ENCODE measurements at places on chromosomes 11 and 22. TPM values are rescaled to one million over a fixed set of nuclear protein-coding genes. Genes with fewer than 3 reads are reported as not detected.

DNA sequence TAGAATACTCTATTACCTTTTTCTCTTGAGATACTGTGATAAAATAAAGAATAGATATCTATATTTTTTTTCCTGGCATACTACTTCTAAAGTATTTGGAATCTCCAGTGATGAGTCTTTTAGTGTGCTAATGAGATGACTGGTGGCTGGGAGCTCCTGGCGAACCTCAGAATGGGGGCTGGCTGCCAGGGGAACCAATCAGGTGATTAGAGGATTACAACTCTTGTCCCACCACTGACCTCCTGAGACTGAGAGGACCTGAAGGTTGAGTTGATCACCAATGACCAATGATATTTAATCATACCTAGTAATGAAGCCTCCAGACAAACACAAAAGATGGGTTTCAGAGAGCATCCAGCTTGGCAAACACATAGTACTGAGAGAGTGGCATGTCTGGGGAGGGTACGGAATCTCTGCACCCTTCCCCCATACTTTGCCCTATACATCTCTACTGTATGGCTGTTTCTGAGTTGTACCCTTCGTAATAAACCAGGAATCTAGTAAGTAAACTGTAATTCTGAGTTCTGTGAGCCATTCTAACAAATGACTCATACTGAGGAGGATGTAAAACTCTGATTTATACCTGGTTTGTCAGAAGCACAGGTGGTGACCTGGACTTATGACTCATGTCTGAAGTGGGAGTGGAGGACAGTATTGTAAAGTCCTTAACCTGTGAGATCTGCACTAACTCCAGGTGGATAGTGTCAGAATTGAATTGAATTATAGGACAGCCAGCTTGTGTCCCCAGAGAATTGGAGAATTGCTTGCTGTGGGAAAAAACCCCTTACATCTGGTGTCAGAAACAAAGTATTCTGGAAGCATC lies 325.3 kb upstream of the LRRC4C start:
- H3K4me3 ChIP-seq: no peak overlapping the region
- no peaks in the 10 kb centered on the region for H3K4me1 ChIP-seq
- H3K27ac ChIP-seq: no peak overlapping the region
- no peaks in the 10 kb centered on the region for H3K27me3 ChIP-seq
- DNase-seq: no peak

DNA sequence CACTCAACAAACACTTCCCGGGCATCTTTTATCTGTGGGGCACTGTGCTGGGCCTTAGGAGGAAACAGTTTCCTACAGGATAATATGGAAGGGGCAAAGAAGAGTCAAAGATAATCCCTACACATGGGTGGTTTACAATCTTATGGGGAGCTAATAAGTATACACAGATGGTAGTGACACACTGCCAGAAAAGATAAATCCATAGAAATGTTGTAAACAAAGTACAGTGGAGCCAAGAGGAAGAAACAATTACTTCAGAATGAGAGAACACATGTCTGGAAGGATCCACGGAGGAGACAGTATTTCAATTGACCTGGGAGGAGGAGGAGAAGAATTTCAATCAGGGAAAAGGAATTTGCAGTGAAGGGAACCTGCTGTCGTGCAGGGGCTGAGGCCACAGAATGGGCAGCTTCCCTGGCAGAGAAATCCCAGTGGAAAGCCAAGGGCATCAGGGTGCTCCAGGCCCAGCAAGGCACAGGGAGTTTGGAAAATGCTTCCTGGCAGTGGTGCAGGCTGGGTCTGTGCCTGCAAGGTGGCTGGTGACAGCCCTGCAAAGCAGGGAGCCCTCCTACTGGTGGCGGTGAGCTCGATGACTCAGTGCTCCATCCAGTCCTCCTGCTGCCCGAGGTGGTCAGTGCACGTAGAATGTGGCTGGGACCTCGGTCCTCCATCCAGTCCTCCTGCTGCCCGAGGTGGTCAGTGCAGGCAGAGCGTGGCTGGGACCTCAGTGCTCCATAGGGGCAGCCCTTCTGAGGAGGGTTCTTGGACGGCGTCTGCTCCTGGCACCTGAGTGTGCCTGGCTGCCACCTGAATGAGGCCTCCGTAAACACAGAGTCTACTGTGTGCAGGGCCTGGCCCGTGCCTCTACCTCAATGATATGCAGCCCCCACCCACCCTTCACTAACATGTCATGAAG lies 444.3 kb upstream of the B3GAT1 start:
- peaks cover 18% of the 10 kb centered on the region for H3K27me3 ChIP-seq
- no peaks in the 10 kb centered on the region for H3K4me1 ChIP-seq
- H3K4me3 ChIP-seq: no peak overlapping the region

GRCh38 chr11:32671051-32671450 lies 87.4 kb downstream of the EIF3M start:
- no peak overlapping the region for H3K4me3 ChIP-seq
- DNase-seq: no peak
- H3K36me3 ChIP-seq: no peaks in the 10 kb centered on the region
- peaks cover 14% of the 10 kb centered on the region for H3K27me3 ChIP-seq
- no peaks in the 10 kb centered on the region for H3K4me1 ChIP-seq

GRCh38 chr22:27808451-27809225 lies 7.1 kb upstream of the MN1 start:
- no peak overlapping the region for H3K4me3 ChIP-seq
- no peak overlapping the region for H3K27ac ChIP-seq
- no peak for DNase-seq
- peaks cover 9% of the 10 kb centered on the region for H3K4me1 ChIP-seq
- peaks cover 19% of the 10 kb centered on the region for H3K27me3 ChIP-seq

DNA sequence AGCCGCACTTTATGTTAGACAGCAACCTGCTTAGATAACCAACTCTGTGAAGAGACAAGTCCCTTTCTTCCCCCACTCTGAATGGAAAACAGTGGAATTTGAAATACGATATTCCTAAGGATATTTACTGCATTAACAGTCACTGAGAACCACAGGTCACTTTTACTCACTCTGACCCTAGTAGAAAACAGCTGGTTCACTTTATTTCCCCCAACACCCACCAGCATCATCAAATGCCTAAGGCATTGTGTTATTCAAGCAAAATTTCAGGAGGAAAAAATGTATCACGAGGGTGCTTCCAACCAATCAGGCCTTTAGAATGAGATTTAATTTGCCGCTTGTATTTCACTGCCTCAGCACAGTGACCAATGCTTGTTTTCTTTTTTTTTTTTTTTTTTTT lies 1134.1 kb upstream of the CCDC90B start:
- H3K27ac ChIP-seq: no peak overlapping the region
- no peaks in the 10 kb centered on the region for H3K27me3 ChIP-seq
- no peaks in the 10 kb centered on the region for H3K36me3 ChIP-seq
- H3K4me3 ChIP-seq: no peak overlapping the region

- H3K27ac ChIP-seq: no peak overlapping the region
- DNase-seq: no peak
- no peak overlapping the region for H3K4me3 ChIP-seq
- H3K27me3 ChIP-seq: no peaks in the 10 kb centered on the region
- H3K36me3 ChIP-seq: peaks cover 7% of the 10 kb centered on the region
Observed at GRCh38 chr22:29816128-29816527, 21.9 kb downstream of the ASCC2 start.

OR5I1 gene
- total RNA-seq: not detected

- H3K27ac ChIP-seq: no peak overlapping the region
- H3K4me1 ChIP-seq: no peaks in the 10 kb centered on the region
- H3K36me3 ChIP-seq: no peaks in the 10 kb centered on the region
- no peak for DNase-seq
Observed at GRCh38 chr11:37422511-37422910, 824.5 kb upstream of the RAG2 start.

DNA sequence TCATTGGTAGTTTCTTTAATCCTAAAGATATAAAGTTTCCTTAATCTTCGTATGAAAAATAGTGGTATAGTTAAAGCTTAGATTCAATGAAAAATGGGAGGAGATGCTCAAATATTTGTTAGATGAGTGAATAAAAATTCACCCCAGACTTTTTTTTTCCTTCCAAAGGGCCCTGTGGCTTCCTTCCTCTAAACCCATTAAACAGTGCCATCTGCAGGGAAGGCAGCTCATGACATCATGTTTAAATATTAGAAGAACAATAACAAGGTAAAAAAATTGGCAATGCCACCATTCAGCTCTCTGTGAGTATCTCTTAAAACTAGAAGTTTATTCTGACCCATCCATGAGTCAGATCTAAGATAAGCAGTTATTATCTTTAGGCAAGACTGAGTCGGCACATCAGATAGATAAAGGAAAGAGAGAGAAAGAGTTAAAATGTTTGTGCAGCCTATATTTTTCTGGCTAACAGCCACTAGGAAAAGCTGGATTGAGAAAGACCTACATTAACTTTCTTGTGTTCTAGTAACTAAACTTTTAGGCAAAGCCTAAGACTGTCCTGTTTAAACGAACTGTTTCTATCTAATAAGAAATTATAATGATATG lies 19.1 kb upstream of the OOSP1 start:
- no peaks in the 10 kb centered on the region for H3K4me1 ChIP-seq
- no peak overlapping the region for H3K27ac ChIP-seq
- H3K27me3 ChIP-seq: no peaks in the 10 kb centered on the region

GRCh38 chr22:24410110-24410856 lies 17.1 kb upstream of the ADORA2A start:
- no peaks in the 10 kb centered on the region for H3K27me3 ChIP-seq
- peaks cover 24% of the 10 kb centered on the region for H3K4me1 ChIP-seq
- peak overlapping the region; percentile 86 for H3K27ac ChIP-seq

PEX16 gene
- 42.5 TPM for total RNA-seq

OR51A4 gene
- total RNA-seq: not detected

DNA sequence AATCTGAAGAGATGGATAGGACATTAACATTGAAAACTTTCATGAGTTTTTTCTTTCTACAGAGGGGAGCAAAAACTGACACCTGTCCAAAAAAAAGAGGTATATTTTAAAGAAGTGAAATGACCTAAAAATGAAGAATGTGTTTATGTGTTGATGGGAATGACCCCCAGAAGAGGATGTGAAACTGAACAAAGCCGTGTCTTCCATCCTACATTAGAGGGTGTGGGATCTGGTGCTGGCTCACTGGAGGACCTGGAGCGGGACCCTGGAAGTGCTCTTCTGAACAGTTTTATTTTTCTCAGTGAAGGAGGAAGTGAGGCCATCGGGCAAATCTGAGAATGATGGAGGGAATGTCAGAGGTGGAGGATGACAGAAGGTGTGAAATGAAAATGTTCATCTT lies 470.1 kb downstream of the NTM start:
- no peaks in the 10 kb centered on the region for H3K4me1 ChIP-seq
- DNase-seq: no peak
- no peak overlapping the region for H3K27ac ChIP-seq
- H3K27me3 ChIP-seq: no peaks in the 10 kb centered on the region

DNA sequence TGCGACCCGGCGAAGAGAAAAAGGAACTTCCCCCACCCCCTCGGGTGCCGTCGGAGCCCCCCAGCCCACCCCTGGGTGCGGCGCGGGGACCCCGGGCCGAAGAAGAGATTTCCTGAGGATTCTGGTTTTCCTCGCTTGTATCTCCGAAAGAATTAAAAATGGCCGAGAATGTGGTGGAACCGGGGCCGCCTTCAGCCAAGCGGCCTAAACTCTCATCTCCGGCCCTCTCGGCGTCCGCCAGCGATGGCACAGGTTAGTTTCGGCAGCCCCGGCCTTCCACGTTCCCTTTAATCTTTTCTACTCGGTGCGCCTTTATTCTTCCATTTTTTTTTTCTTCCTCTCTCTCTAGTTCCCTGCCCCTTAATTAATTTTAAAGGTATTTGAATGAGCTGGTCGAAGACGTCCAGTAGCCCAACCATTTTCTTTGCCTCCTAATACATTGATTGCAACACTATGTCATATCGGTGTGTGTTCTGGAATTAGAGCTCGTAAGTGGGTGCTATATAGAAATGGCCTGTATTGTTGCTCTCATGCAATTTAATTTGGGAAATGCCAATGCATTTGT lies 537 bp downstream of the EP300 start:
- peak overlapping the region; percentile 100 for H3K27ac ChIP-seq
- H3K27me3 ChIP-seq: no peaks in the 10 kb centered on the region
- H3K4me3 ChIP-seq: peak overlapping the region; percentile 100
- peaks cover 41% of the 10 kb centered on the region for H3K4me1 ChIP-seq

FOLR1 gene
- not detected for total RNA-seq

SMCO4 gene
- total RNA-seq: 28.4 TPM

- no peak overlapping the region for H3K4me3 ChIP-seq
- no peaks in the 10 kb centered on the region for H3K4me1 ChIP-seq
- H3K27ac ChIP-seq: no peak overlapping the region
- no peaks in the 10 kb centered on the region for H3K36me3 ChIP-seq
Observed at GRCh38 chr11:106681435-106681834, 336.8 kb downstream of the GUCY1A2 start.

All from activated T-cell treated with anti-CD3 and anti-CD28 coated beads, Interleukin-2, amount 50 U/mL, for 72 hours (primary cell).